ENCODE measurements at places on chromosomes 3 and 15.

DNA sequence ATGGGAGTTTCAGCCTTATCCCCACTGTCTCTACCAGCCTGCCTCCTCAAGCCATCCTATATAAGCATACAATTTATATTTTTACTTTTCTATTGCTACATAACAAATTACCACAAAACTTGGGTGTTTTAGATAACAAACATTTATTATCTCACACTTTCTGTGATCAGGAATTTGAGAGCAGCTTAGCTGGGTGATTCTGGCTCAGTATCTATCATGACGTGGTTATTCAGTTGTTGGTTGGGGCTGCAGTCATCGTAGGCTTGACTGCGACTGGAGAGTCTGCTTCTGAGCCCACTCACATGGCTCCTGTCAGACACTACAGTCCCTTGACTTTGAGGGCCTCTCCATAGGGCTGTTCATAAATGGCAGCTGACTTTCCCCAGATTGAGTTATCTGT, 20.7 kb downstream of the PARP15 start:
- DNase-seq, result no peak

DNA sequence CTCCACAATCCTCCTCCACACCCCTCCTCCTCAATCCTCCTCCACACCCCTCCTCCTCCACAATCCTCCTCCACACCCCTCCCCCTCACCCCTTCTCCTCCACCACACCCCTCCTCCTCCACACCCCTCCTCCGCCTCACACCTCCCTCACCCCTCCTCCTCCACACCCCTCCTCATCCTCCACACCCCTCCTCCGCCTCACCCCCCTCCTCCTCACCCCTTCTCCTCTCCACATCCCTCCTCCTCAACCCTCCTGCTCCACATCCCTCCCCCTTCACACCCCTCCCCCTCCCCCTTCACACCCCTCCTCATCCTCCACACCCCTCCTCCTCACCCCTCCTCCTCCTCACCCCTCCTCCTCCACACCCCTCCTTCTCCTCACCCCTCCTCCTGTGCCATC, 69.8 kb upstream of the BLM start:
- DNase-seq, result no peak

GRCh38 chr15:73264881-73265280, 103.9 kb downstream of the HCN4 start:
- no peak for DNase-seq

GRCh38 chr3:109685084-109686079, 348.0 kb upstream of the DPPA4 start:
- no peak for DNase-seq

DNA sequence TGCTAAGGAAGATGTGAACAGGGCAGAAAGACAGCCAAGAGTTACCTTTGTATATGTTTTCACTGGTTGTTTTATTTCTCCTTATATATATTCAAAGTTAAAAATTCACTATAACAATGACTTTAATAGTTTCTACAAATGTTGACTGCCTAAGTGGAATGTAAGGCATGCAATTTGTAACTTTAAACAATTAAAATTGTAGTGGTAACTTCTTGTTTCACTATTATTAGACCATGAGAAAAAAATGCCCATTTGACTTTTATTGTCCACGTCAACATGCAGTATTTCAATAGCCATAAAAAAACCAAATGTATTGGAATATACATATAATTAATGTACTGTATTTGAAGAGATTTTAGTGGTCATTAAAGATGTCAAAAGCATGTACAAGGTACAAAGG, 340.7 kb upstream of the CBLB start:
- DNase-seq, result no peak

All from inflammatory macrophage treated with lipopolysaccharide for 1 hour (primary cell).